ENCODE measurements at places on chromosomes 4 and X. TPM values are rescaled to one million over a fixed set of nuclear protein-coding genes. Genes with fewer than 3 reads are reported as not detected.

Gene AFF1
- 8.0 TPM for total RNA-seq

Gene ADH5
- 117 TPM for total RNA-seq

Gene S100G
- not detected for total RNA-seq

Gene DRP2
- total RNA-seq: 0.19 TPM

Gene MAMLD1
- 6.2 TPM for total RNA-seq

Gene SPINK2
- total RNA-seq: not detected

Gene MAGEA2
- total RNA-seq: not detected

Gene RTL5
- 2.4 TPM for total RNA-seq

Gene FOXP3
- total RNA-seq: 0.11 TPM

Gene ENPEP
- 0.06 TPM for total RNA-seq

Gene ARL9
- 0.07 TPM for total RNA-seq

Gene PAGE2
- total RNA-seq: not detected

Gene TCEAL5
- total RNA-seq: not detected

Gene DGKK
- not detected for total RNA-seq

Gene COL4A6
- 16.9 TPM for total RNA-seq

Gene GABRE
- total RNA-seq: 7.8 TPM

Gene BRCC3
- 29.2 TPM for total RNA-seq

Measured in A549 treated with dexamethasone at 1 μM for 4 hours (cell line).